ENCODE measurements at places on chromosomes 5 and 9.

DNA sequence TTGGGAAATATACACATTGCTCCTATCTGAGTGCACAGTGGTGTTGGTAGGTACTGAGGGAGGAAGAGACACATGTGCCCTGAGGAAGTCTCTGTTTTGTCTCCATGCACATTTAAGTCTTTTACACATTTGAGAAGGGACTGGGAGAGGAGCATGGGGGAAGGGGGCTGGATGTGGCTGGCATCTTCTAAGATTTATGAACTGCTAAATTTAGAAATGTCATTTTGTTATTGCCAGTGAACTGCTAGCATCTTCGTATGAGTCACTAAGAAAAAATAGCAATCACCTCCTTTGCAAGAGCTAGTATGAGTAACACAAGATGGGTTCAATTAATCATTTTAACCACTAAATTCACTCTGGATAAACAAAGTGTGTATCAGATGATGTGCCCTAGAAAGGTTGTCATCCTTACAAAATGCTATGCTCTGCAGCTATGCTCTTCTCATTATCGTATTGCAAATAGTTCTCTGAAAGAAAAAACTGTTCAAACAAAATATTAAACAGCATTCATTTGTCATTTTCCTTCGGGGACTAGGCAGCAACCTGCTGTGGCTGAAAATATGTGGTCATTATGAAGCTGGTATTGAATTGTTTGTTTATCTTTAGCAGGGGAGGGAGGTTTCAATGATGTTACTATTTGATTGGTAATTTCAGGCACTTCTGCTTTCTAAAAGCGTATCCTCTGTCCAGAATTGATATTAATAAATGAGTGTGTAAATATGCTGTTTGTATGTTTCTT, 236.5 kb downstream of the DMRTA1 start:
- DNase-seq: peak; percentile 76

GRCh38 chr9:35397216-35397698, 92.7 kb upstream of the RUSC2 start:
- no peak for DNase-seq

GRCh38 chr5:95350631-95351030, 40.5 kb upstream of the FAM81B start:
- no peak for DNase-seq

- peak; percentile 20 for DNase-seq
Measured at GRCh38 chr9:26955222-26955903, 849 bp upstream of the IFT74 start.

DNA sequence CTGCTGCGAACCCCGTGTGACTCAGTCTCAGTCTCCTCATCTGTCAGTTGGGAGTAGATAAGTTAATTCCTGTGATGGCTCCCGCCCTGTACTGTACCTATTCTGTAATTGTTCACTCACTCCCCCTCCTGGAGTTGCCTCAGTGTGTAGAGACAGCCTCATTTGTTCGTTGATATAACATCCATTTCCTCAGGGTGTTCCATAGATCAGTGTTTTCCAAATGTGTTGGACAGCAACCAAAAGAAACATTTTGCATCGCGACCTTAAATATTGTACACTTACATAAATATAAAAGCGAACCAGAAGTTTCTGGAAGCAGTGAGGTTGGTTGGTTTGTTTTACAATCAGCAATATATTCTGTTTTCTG, 698 bp downstream of the NFX1 start:
- no peak for DNase-seq

DNA sequence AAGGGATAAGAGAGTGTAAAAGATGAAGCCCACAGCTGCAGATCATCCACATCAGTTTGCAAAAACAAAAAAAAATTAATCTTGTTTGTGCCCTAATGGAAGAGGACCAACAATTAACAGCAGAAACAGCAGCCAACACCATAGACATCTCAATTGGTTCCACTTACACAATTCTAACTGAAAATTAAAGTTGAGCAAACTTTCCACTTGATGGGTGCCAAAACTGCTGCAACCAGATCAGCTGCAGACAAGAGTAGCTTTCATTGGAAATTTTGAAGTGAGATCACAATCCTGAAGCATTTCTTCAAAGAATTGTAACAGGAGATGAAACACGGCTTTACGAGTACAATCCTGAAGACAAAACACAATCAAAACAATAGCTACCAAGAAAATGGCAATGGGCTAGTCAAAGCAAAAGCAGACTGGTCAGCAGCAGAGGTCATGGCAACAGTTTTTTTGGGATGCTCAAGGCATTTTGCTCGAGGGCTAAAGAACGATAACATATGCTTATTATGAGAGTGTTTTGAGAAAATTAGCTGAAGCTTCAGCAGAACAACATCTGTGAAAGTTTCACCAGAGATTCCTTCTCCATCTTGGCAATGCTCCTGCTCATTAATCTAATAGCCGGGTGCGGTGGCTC, 4.1 kb upstream of the RBM27 start:
- DNase-seq: peak; percentile 53

- DNase-seq: no peak
Measured at GRCh38 chr5:143215690-143216089, 187.8 kb downstream of the NR3C1 start.

GRCh38 chr9:19527663-19528062, 118.9 kb downstream of the ACER2 start:
- no peak for DNase-seq

DNA sequence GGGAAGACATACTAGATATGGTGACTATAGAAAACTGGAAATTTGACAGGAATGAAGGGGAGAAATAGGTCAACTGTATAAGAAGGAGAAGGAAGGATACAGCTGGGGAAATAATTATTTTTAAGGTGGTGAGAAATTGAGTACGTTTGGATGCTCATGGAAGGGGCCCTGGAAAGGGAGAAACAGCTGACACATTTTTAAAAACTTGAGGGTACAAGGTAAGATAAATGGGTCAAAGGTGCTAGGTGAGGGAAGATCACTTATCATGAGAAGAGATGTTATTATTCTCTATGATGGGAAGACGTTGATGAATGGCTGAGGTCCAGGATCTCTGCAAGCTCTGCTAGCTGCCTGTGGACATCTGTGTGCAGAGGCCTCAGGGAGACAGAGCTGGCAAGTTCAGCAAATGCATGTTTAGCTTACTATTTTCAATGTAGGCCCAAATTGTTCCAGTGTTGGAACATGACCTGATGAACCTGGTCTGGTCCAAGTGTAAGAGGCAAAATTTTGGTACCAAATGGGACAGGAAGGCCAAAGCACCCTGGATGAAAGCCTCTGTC, 181.7 kb downstream of the MTRR start:
- DNase-seq: no peak

DNA sequence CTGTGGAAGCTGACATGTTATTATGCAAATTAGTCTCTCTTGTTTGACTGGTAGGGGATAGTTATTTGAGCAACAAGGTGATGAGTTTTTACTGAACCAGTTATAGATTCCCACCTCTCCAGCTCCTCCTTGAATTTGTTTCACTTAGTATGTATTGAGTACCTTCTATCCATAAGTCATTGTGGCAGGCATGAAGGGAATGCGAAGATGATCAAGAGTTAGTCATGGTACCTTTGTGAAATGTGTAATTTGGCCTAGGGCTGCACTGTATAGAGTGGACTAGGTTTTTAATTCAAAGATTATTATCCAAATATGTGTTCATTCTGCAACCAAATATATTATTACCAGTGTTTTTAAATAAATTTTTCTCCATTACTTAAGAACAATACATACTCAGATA, 110.1 kb downstream of the HACD4 start:
- DNase-seq: no peak

DNA sequence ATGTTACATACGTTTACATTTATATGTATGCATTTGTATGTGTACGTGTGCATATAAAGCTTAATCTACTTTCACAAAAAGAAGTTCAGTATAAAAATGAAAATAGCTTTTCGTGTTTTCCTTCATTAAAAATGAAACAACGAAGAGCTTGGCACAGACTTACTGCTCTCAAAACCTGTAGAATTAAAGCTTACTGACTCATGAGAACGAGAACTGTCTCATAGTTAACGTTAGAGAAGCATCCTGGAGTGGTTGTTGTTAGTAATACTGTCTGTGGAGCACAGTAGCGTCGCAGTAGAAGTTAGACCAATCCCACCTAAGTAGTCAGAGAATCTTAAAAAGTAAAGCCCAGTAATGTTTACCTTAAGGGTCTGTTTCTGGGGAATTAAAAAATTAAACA, 1.3 kb downstream of the MAT2B start:
- DNase-seq: peak; percentile 50

DNA sequence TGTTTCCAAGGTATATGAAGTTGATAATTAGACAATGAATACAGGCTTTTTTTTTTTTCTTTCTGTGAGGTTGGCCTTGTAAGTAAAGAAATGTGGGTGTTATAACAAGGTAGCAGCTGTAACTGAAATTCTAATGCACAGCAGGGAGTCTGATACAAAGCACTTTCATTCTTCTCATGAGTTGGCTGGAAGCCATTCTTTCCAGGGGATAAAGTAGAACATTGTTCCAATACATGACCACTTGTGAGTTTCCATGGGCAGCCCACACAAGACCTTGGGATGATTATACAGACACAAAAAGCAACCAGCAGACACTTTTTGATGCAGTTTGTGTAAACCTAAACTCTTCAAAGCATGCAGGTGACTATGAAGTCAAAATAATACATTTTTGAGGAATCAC, 1785.9 kb upstream of the WWC1 start:
- no peak for DNase-seq

- peak; percentile 32 for DNase-seq
Measured at GRCh38 chr5:180787711-180788431, 14.7 kb downstream of the MGAT1 start.

DNA sequence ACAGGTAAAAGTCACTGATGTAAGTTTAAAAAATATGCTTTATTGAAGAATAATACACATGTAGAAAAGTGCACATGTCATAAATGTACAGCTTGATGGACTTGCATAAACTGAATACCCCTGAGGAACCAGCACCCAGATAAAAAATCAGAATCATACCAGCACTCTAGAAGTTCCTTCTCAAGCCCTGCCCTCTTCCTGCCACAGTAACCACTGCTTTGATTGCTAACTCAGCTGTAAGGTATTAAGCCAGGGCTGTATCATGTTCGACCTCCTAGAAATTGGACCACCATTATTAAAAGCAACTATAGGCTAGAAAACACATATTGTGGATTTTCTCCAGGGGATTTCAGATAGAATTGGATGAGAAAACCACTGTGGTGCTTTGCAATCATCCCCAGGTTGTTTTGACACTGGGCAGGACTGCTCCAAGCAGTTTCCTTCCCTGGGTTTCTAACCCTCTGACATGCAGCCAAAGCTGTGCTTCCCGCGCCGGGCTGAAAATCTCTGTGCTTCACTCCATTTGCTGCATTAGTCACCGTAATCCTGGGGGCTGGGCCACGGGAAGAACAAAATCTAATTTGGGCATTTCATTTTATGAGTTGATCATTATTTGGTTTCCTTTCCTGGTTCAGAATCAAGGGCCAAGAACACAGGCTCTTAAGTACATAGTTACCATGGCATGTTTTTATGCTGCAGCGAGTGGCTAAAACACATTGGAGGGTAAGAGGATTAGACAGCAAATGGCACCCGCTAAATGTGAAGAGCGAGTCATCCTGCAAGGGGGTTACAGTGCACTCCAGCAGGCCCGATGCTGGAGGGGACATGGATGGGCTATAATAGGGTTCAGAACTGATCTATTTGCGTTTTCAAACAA, 139.4 kb upstream of the IL12B start:
- no peak for DNase-seq

GRCh38 chr5:73823508-73823925, 197.5 kb downstream of the ARHGEF28 start:
- DNase-seq: peak; percentile 74

- DNase-seq: peak; percentile 3
Measured at GRCh38 chr9:35162605-35163315, 951 bp downstream of the UNC13B start.

- DNase-seq: no peak
Measured at GRCh38 chr9:116323012-116323411, 169.4 kb downstream of the PAPPA start.

DNA sequence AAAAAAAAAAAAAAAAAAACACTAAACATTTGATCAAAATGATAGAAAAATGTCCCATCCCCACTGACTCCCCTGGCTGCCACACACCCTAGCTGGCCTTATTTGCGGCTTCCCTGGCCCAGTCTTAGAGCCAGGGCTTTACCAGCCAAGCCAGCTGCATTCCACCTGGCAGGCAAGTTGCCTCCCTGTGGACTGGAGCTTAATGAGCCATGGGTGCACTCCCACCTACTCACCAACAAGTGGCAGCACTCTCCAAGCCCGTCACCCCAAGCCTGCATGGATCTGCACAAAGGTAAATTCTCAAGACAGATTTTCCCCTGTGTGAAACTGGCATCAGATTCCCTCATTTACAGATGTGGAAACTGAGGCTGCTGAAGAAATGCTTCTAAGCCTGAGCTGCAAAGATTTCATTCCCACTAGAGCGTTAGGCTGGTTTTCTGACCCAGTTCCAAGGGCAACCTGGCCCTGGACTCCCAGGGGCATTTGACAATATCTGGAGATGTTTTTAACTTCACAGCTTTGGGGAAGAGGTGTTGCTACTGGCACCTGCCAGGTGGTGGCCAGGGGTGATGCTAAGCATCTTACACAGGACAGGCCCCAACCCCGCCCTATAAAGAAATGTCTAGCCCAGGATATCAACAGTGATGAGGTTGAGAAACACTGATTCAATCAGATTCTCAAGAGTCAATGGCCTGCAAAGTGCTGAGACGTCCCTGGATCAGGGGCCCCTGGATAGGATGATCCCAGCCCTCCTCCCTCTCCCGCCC, 21.9 kb upstream of the VDAC1 start:
- DNase-seq: peak; percentile 63

DNA sequence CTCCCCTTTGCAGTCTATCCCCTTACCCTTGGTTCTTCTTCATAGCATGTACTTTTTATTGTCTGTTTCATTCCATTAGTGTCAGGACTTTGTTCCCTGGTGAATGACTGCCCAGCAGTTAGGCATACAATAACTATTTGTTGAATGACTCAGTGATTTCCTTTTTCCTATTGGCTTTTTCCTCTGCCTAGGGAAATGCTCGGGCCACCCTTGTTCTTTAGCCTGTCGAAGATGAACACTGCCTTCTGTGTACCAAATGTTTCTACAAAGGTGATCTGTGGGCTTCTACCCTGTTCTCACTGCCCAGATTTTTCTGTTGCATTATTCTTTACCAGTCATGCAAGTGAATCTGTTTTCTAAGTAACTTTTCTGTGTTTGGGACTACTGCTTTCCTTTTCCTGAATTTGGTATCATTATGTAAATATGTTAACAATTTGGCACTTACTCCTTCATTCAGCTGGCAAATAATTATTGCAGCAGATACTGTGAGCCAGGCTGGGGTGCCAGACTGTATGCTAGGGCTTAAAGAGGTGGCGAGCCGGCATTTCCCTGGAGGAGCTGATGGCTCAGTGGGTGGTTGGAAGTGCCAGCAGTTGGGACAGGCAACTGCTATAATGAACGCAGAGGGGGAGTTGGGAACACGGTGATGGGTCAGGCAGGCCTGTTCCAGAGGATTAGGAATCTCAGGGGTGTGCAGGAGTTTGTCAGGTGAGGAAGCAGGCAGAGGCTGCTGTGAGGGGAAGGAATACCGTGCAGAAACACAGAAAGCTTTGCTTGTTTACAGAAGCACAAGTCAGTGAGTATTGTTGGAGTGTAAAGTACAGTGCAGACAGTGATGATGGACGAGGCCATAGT, 30.6 kb downstream of the KDM4C start:
- DNase-seq: peak; percentile 47

Data from AG10803 (cell line).